ENCODE measurements at places on chromosomes 7 and 10.

DNA sequence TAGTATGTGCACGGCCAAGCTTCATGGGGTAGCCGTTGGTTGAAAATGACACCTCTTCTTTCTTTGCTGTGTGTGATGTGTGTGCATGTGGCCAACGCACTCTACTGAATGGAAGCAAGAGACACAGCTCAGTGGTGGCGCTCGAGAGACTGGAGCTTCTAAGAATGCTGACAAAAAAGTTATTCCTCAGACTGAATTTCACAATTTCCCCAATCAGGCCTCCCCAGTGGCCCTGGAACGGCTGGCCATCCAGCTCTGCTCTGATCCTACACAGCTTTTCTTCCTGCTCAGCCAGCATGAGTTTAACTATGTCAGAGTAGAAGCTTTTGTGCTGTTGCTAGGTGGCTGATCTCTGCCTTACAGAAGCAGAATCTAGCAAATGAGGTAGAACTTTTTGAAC is 186.7 kb upstream of the PLXDC2 start:
- DNase-seq = no peak

DNA sequence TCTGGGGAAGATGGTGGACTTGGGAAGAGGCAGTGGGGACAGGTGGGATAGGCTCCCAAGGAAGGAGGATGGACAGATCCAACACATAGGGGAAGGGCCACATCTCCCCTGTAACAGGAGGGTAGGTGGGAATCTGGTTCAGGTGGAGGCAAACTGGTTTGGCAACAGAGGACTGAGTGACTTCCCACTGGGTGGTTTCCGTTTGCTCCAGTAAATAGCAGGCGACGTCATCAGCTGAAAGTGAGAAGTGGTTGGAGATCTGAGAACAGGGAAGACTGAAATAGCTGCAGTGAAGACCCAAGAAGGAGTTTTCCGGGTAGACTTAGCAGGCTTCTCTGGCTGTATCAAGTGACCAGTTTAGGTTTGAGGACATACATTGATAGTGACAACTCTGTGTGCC is 504.4 kb downstream of the GALNT17 start:
- DNase-seq = no peak

- no peak for DNase-seq
Measured at GRCh38 chr10:103671126-103671895, 177.8 kb downstream of the NEURL1 start.

- no peak for DNase-seq
Measured at GRCh38 chr7:95686109-95686508, 86.2 kb upstream of the DYNC1I1 start.

GRCh38 chr7:89238156-89238555 is 442.6 kb upstream of the TEX47 start:
- no peak for DNase-seq

- DNase-seq = no peak
Measured at GRCh38 chr10:6537770-6538169, 42.3 kb downstream of the PRKCQ start.

GRCh38 chr7:6106140-6106904 is 75.1 kb downstream of the ANKRD61 start:
- DNase-seq = peak; percentile 13

DNA sequence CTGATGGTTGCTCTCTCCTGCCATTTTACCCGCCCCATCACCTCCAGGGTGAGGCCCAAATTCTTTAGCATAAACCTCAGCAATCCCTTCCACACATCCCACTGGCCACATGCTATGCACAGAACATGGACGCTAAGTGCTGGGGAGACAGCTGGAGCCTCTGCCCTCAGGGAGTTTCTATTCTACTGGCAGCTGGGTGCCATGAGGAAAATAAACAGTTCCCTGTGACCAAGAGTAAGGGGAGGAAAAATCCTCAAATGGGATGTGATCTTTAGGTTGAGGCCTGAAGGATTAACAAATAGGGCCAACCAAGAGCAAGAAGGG is 1.2 kb downstream of the PARP12 start:
- DNase-seq = no peak

DNA sequence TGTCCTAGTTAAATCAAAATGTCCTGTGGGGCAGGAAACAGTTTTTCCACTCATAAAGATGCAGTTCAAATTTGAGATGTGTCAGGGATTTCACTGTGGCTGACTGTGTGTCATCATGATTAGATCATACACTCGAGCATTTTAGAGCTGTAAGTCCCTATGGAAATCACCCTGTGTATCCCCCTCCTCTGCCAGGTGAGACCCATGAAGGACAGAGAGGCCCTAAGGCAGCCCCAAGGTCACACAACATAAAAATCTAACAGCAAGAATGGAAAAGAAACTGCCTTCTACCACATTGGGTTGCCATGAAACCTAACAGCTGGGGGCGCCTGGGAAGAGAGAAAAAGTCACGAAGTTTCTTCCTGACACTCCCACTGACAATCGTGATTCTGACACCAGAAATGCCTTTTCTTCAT is 135.8 kb downstream of the KCNMA1 start:
- no peak for DNase-seq

DNA sequence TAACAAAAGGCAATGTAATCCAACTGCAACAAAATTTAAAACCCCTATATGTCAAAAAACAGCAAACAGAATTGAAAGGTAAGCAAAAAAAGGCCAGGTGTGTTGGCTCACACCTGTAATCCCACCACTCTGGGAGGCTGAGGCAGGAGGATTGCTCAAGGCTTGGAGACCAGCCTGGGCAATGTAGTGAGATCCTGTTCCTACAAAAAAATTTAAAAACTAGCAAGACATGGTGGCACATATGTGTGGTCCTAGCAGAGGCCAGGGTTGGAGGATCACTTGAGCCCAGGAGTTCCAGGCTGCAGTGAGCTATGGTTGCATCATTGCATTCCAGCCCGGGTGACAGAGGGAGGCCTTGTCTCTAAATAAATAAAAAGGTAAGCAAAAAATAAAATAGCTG is 212.1 kb upstream of the KLF14 start:
- DNase-seq = no peak

- no peak for DNase-seq
Measured at GRCh38 chr7:16086743-16087142, 334.6 kb downstream of the CRPPA start.

- no peak for DNase-seq
Measured at GRCh38 chr7:495326-495725, 24.3 kb downstream of the PDGFA start.
